A172 (cell line): ENCODE measurements at places on chromosomes 1 and 21.

DNA sequence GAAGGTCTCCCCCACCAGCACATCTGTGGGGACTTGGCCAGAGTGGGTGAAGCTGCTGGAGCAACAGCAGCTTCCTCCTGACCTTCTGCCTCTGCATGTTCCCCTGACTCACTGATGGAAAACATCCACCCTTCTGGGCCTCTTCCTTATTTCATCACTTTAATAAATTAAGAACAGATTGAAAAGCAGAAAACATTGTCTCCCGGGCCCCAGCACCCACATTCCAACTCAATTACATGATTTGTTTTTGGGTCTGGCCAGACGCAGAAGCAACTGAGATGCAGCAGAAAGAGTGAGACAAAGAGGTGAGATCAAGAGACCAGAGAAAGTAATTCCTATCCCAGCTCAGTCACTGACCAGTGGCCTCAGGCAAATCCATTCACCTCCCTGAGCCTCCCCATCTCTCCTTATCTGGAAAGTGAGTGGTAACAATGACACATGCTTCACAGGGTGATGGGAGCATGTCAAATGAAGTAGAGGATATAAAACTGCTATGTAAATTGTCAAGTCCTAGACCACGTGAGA, 157.1 kb downstream of the ELAVL4 start:
- no peak for DNase-seq

- no peak for DNase-seq
These were observed 7.4 kb downstream of the NBPF3 start for GRCh38 chr1:21447311-21447710.

DNA sequence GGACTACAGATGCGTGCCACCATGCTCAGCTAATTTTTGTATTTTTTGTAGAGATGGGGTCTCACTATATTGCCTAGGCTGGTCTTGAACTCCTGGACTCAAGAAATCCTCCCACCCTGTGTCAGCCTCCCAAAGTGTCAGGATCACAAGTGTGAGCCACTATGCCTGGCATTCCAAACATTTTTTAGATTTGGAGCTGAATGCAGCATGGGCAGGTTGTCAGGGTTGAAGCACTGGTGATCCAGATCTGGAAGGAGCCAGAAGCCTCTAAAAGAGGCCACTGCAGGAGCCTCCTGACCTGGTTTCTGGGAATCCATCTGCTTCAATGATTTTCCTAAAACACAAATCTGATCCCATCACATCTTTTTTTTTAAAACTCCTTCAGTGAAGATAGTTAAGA, 1.8 kb upstream of the CTPS1 start:
- peak; percentile 25 for DNase-seq

DNA sequence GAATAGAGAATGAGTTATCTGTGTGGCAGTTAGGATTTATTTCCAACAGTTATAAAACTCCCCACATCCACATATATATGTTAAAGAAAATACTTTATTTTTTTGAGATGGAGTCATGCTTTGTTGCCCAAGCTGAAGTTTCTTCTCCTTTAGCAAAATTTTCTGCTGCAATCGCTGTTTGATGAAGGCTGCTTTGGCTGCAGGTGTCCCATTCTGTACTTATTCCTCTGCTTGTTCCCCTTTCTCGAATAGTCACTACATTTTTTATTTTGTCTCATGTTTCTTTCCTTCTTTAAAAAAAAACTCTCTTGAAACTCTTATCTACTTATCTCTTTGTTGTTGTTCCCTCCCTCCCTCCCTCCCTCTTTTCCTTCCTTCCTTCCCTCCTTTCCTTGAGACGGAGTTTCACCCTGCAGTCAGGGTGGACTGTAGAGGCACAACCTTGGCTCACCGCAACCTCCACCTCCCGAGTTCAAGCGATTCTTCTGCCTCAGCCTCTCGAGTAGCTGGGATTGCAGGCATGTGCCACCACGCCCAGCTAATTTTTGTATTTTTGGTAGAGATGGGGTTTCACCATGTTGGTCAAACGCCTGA, 10.6 kb downstream of the OR2W3 start:
- DNase-seq: no peak

DNA sequence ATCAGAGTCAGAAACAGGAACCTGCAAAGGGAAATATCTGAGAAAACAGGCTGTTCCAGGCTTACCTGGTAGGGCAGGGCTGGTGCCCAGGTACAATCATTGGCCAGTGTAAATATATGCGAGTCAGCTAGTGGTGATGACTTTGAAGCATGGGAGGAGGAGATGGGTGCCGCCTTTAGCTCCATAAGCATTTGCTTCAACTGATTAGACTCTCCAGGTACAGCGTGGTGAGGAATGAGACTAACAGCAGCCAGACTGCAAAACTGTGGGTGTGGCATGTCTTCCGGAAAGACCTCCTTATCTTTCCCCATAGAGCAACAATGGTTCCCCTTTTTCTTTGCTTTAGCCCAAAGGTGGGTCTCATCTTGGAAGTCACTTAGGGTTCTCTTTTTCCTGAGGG, 137.2 kb downstream of the LRIG2 start:
- DNase-seq: no peak
